ENCODE measurements at places on chromosomes 7 and 10. TPM values are rescaled to one million over a fixed set of nuclear protein-coding genes. Genes with fewer than 3 reads are reported as not detected.

Gene PILRA
- total RNA-seq = not detected

DNA sequence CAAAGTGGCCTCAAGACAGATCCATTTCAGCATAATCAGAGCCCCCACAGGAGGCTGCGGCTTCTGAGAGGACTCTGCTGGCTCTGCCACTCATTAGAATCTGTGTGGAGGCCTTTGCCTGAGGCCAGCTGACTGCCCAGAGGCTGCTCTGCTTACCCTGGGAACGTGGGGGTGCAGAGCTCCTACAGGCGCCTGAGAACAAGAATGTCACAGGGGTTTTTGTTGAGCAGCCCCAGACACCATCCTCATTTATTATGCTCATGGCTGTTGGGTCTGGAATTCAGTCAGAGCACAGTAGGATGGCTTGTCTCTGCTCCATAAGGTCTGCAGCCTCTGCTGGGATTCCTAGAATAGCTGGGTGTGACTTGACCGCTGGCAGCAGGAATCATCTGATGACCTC is 101.8 kb upstream of the GDF10 start:
- DNase-seq = no peak

DNA sequence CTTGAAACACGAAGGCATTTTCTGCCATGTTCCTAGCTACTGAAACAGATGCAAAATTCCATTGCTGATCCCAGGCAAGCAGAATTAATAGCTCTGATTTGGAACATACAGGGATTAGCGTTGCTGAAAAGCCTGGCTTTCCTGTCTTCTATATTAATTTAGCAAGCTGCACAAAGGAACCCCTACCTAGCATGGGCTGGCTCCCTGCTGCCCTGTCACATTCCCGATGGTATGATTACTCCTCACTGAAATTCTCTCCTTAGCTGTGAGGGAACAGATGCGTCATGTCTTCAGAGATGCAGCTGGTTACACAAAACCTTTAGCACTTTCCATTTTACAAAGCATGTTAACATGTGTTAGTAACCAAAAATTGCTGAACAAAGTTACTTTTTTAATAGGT is 878.9 kb downstream of the TYW1 start:
- no peak for DNase-seq

DNA sequence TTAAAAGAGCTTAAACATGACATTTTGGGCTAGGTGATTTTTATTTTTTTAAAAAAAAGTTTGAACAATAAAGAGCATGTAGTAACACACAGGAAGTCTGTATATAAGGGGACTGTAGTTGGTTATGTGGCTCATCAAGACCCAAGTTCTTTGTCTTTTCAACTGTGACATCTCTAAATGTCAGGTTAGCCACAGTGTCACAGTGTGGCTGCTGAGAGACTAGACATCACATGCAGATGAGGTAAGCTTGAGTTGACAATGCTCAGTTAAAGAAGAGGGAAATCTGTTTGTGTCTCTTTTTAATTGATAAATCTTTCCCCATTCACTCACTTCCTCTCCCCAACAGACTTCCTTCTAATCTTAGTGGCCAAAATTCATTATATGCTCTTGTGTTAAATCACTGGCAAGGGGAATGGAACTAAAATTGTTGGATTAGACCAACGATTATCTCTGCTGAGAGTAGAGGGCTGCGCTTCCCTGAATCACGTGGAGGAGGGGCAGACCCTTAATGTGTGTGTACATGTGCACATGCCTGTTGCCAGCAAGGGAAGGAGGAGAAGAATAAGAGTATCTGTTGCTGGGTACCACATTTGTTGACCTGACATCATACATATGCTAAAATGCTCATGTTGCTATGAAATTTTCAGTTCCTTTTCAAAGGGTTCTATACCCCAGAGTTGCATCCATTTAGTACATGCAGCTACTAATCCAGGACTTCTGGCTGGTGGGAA is 78.3 kb downstream of the MMRN2 start:
- DNase-seq = no peak

- no peak for DNase-seq
These were observed 757 bp downstream of the RAB19 start for GRCh38 chr7:140404565-140405065.

DNA sequence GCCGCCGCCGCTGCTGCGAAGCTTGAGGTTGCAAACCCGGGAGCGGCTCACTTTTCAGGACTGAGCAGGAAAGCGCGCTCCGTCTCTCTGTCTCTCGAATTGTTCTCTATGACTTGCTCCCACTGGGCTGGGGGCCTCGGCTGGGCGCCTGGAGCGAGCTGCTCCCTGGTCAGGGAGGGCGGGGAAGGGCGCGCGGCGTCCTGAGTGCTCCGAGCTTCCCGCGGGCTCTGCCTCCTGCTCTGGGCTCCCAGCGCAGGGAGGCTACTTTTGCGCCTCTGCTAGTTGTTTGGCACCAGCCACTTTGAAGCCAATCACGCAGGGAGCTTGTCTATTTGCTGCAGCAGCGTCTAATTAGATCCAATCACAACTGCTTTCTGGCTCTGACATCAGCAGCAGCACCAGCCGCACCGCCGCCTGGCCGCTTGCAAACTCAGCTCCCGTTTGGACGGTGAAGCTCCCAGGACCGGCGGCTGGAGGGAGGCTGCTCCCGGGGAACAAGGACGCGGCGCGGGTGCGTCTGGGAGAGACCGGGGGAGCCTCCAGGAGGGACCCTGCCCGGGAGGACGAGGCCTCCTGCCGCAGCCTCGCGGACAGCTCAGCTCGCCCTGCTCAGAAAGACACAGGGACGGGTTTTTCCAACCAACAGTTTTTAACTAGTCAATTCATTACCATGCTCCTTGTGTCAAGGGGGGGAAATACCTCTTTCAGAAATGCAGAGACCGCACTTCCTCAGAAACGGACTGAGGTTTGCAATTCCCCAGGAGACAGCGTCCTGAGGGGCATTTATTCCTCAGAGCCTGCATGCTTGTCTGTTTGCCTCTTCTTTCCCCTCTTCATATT is at the start of gene ADARB2:
ADARB2 (minus strand) TSS at position 304 of the 840 bp plus-strand sequence.
- DNase-seq = peak; percentile 1

Gene MAP3K8
- total RNA-seq = 3.7 TPM

DNA sequence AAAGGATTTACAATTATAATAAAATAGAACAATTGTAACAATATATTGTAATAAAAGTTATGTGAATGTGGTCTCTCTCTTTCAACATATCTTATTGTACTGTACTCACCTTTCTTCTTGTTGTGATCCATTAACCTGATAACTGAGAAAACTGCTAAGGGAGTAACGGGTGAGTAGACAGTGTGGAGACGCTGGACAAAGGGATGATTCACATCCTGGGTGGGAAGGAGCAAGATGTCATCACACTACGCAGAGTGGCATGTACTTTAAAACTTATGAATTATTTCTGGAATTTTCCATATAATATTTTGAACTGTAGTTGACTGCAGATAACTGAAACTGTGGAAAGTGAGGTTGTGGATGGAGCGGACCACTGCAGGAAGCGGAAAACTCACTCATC is 91.2 kb upstream of the PLPP4 start:
- peak; percentile 54 for DNase-seq

GRCh38 chr10:92760609-92761008 is 70.9 kb downstream of the HHEX start:
- peak; percentile 56 for DNase-seq

- DNase-seq = no peak
These were observed 59.2 kb downstream of the CDHR3 start for GRCh38 chr7:106022193-106022821.

- DNase-seq = no peak
These were observed 189.9 kb upstream of the KLF14 start for GRCh38 chr7:130923930-130924329.

- DNase-seq = no peak
These were observed 142.8 kb upstream of the EGR2 start for GRCh38 chr10:62958980-62959379.

- DNase-seq = peak; percentile 87
These were observed 774 bp downstream of the TUBGCP2 start for GRCh38 chr10:133307776-133308420.

Gene MBL2
- total RNA-seq = not detected

DNA sequence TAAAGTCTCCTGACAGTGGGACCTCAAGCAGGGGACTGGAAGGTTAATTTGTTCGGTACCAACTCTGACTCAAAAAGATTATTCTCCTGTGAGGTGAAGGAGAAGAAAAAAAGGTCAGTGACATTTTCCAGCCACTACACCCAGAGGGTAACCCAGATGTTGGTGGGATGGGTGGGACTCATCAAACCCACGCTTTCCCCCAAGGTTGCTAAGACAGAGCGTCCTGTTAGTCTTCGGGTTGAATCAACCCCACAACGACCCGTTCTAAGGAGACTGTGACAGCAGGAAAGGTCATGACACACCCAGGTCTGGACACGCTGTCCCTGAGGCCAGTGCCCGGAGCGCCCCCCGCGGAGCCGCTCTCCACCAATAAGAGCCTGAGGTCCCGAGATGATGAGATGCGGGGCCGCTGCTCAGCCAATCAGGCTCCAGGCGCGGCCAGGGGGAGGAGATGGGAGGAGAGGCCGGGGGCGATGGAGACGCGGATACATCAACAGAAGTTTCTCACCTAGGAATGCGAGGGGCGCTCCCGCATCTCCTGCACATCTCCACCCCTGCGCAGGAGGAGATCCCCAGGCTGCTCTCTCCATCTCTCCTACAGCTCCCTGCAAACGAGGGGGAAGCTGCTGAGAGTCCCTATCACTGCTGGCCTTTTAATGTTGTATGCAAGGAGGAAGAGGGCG is at the start of gene WNT16:
WNT16 (plus strand) TSS at position 493 of the 683 bp plus-strand sequence. CDS start 293 bp downstream, outside the sequence.
- peak; percentile 26 for DNase-seq

Gene SPDYE11
- total RNA-seq = not detected

DNA sequence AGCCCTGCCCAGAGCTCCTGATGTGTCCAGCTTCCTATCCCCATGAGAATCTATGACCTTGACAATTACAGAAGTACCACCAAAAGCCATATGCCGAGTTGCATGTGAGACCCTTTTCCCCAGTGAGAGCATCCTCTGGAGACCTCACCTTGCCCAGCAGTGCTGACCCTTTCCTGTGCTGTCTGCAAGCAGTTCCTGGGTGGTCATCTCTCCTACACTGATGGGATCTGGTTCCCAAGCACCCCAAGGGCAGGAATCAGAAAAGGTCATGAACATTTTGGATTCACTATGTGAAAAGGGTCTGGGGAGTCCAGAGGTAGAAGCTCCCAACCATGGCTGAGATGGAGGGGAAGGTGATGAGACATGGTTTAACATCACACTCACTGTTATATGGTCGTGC is 18.2 kb downstream of the SFTPD start:
- no peak for DNase-seq

DNA sequence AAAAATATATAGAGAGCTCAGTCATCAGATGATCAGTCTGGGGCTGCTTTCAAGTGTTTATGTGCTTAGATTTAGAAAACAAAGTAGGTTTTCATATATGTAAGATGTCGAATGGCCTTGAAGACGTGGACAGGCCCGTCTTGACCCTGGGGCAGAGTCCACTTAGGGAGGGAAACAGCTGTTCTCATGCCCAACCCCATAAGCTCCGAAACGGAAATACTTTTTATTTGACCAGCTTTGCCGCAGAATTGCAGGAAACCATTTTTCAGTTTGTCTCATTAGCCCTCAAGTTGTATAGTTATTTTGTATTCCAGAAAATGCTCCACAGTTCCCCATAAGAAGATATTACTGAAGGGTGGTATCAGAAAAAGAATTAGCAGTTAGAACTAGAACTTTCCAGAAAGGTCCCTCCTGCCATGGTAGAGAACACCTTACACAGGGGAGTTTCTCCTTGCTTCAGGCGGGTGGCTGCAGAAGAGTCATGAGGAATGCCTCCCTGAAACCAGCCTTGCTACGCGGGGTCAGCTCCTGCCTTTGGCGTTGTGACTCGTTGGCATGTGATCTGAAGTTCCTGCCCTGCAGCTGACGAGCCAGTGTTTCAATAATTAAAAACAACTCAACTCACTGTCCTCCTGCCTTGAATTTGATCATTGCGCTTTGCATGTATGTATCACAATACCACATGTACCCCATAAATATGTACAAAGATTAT is 192.7 kb downstream of the CELF2 start:
- peak; percentile 11 for DNase-seq

- DNase-seq = no peak
These were observed 6.5 kb upstream of the MCU start for GRCh38 chr10:72685264-72685921.

DNA sequence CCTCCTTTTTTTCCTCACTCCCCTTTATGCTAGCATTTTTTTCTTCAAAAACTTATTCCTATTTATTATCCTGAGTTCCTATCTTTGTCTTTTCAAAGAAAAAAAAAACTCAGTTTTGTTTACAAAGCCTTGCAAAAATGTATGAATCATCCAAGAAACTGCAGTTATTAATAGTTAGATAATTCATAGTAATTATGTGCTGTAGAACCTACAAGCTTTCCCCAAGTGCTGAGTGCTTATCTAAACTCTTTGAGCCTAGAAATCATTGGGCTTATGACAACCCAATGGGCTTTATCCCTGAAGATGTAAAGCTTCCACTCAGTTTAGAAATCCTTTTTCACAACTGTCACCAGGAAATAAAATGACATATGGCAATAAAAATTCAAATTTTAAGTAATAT is 145.9 kb upstream of the WNT16 start:
- DNase-seq = peak; percentile 17

All from GM23248 (cell line).